ENCODE measurements at places on chromosomes 13 and 19. TPM values are rescaled to one million over a fixed set of nuclear protein-coding genes. Genes with fewer than 3 reads are reported as not detected.

MBD3L2 gene
- polyA plus RNA-seq, result not detected

ZSCAN4 gene
- polyA plus RNA-seq, result 0.08 TPM

SIGLEC12 gene
- 0.02 TPM for polyA plus RNA-seq

IZUMO1 gene
- polyA plus RNA-seq, result 0.39 TPM

PNMA8C gene
- not detected for polyA plus RNA-seq

RAB3A gene
- 1.1 TPM for polyA plus RNA-seq

ZNF230 gene
- 1.4 TPM for polyA plus RNA-seq

KLF1 gene
- polyA plus RNA-seq, result not detected

Data from esophagus (tissue), 2 donors.